ENCODE measurements at places on chromosomes 1 and 21. TPM values are rescaled to one million over a fixed set of nuclear protein-coding genes. Genes with fewer than 3 reads are reported as not detected.
A peak's percentile ranks its signal among the peaks of the same experiment; 100 is the strongest.

GRCh38 chr1:22969304-22969709 is 3.4 kb downstream of the LACTBL1 start:
- DNase-seq, result peak; percentile 92

KCNJ6 gene
- 1.4 TPM for total RNA-seq

GRCh38 chr1:74505928-74506710 is 6.3 kb downstream of the LRRC53 start:
- peak; percentile 74 for DNase-seq

CLCA1 gene
- total RNA-seq, result 0.72 TPM

DNA sequence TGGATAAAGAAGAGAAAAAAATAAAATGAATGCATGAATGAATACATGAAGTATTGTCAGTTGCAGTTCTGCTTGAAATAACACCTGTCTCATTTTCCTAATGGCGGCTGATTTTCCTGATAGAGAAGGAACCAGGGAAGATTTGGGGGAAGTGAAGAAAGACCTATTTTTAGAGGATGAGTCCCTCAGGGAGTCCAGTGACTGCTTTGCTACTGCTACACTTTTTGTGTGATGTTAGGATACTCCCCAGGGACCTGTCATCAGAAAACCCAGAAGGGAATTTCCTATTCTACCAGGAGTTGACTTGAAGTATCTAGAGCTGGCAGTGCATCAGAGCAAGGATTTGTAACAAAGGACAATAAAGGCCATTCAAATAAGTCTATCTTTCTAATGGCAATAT is 114.8 kb downstream of the MAB21L3 start:
- DNase-seq, result no peak

TRNP1 gene
- 12.0 TPM for total RNA-seq

- DNase-seq, result no peak
Observed at GRCh38 chr21:38938343-38938742, 132.6 kb downstream of the ETS2 start.

DNA sequence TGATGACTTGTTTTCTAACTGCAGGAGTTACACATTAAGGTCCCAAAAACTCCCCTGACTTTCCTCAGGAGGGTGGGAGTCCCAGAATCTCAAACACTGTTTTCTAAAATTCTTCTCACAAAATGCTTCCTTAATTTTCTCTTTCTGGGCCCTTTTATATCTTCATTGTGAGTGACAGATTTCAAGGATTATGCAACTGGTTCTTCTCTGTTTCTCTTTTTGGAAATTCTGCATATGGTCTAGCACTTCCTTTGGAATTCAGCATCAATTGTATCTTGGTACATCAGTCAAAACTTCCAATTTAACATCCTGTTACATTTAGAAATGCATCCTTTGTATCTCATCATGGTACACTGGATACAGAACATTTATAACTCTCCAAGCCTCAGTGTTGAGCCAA is 59.7 kb downstream of the LMO4 start:
- DNase-seq, result no peak

DNA sequence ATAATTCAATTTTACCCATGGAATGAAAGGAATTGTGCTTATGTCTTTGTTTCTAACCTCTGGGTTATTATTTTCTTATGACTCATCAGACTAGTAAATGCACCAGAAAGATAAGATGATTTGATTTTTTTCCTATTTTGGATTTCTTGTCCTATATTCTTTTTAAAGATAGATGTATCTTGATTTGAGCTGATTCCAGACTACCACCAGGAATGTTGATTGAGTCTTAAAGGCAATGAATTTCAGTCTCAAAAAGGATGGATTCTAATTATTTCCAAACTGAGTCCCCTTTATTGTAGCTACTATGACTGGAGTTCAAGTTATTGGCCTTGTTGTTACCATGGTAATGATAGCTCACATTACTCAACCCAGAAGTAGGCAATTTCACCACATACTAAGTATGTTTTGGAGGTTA is 95.8 kb upstream of the RGS4 start:
- DNase-seq, result peak; percentile 18

OPTC gene
- total RNA-seq, result not detected

GRCh38 chr1:7473223-7474142 is 297.6 kb upstream of the VAMP3 start:
- no peak for DNase-seq

ZNF697 gene
- total RNA-seq, result 18.8 TPM

GRCh38 chr1:153272186-153272585 is 12.7 kb downstream of the LORICRIN start:
- no peak for DNase-seq

RYR2 gene
- 24.8 TPM for total RNA-seq

DNA sequence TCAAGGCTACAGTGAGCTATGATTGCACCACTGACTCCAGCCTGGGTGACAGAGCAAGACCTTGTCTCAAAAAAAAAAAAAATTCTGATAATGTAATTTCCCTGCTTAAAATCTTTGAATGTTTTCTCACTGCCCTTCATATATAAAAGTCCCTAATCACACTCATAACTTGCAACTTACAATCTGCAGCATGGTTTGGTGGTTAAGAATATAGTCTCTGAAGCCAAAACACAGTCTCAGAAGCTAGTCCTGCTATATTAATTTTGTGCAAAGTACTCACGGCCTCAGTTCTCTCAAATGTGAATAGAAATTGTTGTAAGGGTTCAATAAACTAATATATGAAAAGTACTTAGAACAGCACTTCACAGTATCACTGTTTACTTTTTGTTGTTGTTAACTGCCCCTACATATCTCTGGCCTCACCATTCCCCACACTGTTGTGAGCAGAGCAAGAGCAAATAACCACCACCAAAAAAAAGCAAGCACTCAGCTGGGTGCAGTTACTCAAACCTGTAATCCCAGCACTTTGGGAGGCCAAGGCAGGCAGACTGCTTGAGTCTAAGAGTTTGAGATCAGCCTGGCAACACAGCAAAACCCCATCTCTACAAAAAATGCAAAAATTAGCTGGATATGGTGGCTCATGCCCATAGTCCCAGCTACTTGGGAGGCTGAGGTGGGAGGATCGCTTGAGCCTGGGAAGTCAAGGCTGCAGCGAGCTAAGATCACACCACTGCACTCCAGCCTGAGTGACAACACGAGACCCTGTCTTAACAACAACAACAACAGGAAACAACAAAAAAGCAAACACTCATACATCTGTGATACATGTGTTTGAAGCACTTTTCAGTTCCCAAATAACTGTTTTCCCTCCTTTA is 22.4 kb downstream of the ASH1L start:
- DNase-seq, result no peak

- no peak for DNase-seq
Observed at GRCh38 chr1:6154525-6155319, 25.4 kb downstream of the CHD5 start.

DNA sequence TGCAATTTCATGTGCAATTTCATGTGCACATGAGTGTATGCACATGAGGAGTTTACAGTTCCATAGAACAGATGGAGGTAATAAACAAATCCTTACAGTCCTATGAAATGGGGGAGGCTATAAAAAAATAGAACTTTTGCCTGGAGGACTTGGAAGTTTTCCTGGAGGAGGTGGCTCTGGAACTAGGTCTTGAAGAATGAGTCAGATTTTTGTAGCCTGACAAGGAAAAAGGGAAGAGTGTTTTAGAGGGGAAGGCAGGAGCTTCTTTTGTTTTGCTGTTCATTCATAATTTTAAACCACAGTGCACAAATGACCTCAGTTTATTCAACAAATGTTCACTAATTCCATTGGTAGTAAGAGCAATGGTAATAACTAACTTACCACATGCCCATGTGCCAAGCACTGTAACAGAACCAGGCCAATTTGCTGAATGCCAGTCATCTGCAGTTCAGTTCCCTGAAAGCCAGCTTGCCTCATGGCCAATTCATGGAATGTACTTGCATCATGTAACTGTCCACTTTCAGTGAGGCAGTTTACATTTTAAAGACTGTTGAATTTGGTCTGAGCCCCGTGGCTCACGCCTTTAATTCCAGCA is 2.7 kb downstream of the DIO1 start:
- peak; percentile 80 for DNase-seq

MYBPH gene
- total RNA-seq, result not detected

DNA sequence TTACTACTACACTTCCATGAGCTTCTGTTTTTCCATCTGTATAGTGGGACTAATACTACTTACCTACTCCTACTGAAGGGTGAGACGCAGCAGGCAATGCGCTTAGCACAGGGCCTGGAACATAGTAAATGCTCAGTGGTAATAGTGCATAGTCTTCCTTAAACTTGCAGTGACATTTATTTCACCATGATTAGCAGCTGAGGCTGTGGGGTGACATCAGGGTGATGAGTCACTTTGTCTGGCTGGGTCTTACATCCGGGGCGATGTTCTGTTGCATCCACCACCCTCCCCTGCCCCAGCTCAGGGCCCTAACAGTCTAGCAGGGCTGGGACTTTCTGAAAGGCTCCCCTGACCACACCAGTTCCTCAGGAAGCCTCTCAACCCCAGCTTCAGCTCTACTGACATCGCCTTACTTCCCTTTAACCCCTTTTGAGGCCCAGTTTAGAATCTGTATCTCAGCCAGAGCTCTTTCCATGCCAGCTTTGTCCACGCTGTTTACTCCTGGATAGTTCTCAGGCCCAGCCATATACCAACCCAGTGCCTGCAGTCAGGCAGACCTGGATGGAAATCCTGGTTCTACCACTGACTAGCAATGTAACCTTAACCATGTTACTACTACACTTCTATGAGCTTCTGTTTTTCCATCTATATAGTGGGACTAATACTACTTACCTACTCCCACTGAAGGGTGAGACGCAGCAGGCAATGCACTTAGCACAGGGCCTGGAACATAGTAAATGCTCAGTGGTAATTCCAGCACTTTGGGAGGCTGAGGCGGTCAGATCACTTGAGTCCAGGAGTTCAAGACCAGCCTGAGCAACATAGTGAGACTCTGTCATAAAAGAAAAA is 66.3 kb downstream of the CD58 start:
- peak; percentile 52 for DNase-seq

GRCh38 chr1:20972855-20973254 is 185.7 kb upstream of the HP1BP3 start:
- no peak for DNase-seq

DNA sequence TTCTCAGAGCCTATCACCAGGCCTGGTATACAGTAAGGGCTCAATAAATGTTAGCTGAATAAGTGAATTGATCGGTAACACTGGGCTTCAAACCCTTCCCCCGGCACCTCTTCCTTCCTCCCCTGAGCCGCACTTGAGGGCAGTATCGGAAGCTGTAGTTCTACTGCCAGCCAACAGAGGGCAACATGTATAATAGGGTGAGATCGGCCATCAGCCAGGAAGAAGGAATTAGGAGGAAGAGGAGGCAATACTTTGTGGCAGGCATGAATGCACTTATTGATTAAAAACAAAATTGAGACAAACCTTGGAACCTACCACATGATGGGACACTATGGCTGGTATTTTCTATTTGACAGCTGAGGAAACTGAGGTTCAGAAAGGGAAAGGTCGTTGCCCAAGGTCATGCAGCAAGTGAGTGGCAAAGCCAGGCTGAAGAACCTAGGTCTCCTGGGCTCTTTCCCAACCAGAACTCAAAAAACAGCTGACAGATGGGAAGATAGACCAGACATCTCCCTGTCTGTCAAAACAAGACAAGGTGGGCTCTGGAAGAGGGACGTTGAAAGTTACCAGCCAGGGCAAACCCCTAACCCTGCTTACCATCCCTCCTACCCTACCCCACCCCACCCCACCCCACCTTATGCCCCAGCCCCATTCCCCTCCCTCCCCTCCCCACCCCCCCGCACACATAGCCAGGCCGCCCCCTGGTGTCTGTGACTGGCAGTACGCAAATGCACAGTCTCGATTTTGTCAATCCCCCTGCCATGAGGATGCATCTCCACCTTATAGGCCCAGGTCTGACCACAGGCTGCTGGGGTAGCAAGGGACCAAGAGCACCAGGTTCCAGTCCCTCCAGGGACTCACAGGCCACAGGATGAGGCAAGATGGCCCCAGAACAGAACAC is 107.3 kb upstream of the RUNX3 start:
- DNase-seq, result no peak

- DNase-seq, result no peak
Observed at GRCh38 chr1:194347200-194347599, 1160.8 kb upstream of the B3GALT2 start.

RGSL1 gene
- total RNA-seq, result 1.7 TPM

DNA sequence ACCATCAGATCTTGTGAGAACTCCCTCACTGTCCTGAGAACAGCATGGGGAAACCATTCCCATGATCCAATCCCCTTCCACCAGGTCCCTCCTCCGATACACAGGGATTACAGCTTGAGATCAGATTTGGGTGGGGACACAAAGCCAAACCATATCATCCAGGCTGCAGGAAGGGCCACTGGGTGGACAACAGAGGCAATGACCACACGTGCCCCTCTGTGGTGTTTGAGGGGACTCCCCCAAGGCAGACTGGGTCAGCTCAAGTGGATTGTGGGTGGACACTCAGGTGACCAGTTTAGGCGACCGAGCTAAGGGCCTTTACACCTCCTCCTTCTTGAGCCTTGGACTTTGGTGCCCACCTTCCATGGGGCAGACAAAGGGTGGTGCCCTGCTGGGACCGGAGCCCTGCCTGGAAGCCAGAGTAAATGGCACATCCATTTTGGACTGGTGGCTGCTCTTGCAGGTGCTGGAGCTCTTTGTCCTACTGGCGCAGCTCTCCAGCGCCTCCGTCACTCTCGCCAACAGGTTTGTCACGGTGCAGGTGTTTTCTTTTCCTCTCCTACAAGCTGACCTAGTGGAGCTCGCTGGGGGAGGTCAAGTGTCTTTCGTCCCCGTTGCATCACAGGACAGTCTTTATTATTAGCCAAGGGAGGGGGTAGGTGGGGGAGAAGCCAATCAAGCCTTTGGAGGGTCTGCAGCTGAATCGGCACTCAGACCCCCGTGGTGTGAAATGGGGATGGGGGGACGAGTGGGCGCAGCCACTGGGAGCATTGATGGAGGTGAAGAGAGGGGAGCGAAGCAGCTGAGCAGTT is 37.6 kb downstream of the CRYAA start:
- DNase-seq, result no peak

DNA sequence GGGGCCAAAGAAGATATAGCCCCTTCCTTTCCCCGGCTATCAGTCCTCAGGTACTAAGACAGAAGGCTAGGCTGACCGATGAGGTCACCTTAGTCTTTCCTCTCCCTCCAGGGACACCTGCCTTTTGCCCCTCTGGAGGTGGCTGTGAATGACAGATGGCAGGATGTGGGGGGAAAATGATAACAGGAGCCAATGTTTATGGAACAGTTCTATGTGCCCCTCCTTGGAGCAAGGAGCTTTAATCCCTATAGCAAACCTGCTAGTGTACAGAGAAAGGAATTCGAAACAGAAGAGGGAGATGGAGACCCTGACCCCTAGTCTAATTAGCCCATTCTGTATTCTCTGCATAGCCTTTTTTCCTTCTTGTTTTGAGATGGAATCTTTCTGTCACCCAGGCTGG is 28.1 kb downstream of the SERINC2 start:
- no peak for DNase-seq

GRCh38 chr1:201504799-201505502 is 2.0 kb downstream of the CSRP1 start:
- no peak for DNase-seq

LRRC38 gene
- not detected for total RNA-seq

DNA sequence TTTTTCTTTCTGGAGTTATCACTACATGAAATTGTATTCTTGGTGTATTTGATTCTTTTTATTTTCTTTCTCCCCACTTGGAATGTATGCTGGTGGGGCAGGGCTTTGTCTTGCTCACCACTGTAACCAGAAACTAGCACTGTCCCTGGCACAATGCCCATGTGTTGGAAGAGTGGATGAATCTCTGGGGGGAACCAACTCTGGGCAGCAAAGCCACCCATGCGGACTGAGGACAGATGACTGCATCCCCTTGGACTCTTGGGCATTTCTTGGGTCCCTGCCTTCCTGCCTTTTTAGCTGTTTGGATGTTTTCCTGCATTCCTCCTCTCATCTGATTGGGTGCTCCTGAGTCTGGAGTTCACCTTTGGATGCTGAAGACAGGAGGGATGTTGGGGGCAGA is 6.1 kb downstream of the CYP4B1 start:
- DNase-seq, result no peak

All from umbilical cord (tissue), 2 donors.